ENCODE measurements at places on chromosomes 4 and X.
A peak's percentile ranks its signal among the peaks of the same experiment; 100 is the strongest.

- DNase-seq: no peak
These were observed 12.3 kb upstream of the SYTL5 start for GRCh38 chrX:37993837-37994619.

DNA sequence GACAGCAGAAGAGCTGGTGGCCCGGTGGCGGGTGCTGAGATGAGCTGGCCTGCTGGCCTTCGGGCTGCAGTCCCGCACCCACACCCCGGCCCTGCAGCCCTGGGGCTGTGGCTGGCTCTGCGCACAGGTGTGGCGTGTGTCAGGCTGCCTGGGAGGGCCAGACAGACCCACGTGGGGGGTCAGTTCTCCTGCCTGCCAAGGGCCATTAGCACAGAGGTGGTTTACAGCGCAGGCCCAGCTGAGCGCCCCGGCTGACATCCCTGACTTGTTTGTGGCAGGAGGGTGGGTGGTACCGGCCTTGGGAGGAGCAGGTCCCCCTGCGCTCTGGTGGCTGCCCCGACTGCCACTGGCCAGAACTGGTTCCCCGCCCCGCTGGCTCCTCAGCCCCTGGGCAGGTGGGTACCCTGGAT, 9.4 kb upstream of the HGFAC start:
- DNase-seq: no peak

GRCh38 chrX:17521871-17522693, 147.1 kb downstream of the NHS start:
- DNase-seq: peak; percentile 26

DNA sequence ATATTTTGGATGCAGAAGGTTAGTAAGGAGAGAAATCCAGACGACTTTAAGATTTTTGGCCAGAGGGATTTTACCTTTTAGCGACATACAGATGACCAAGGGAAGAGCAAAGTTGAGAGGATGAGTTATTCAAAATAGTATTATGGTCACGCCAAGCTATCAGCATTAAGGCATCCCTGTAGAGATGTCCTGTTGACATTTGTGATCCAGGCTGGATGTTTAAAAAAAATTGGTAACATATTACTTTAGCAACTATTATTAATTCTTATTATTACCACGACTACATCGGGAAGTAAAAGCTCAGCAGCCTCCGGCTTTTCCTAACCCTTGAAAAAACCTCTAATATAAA, 562 bp upstream of the OSTC start:
- no peak for DNase-seq

- no peak for DNase-seq
These were observed 924.3 kb upstream of the DIAPH2 start for GRCh38 chrX:95760356-95760755.

GRCh38 chrX:110051559-110051958, 48.6 kb downstream of the TMEM164 start:
- DNase-seq: no peak

- no peak for DNase-seq
These were observed 644 bp upstream of the EBP start for GRCh38 chrX:48520976-48521352.

- DNase-seq: no peak
These were observed 159.5 kb downstream of the PPP3CA start for GRCh38 chr4:101187841-101188240.

- no peak for DNase-seq
These were observed 176.4 kb downstream of the NLGN4X start for GRCh38 chrX:6052111-6052745.

DNA sequence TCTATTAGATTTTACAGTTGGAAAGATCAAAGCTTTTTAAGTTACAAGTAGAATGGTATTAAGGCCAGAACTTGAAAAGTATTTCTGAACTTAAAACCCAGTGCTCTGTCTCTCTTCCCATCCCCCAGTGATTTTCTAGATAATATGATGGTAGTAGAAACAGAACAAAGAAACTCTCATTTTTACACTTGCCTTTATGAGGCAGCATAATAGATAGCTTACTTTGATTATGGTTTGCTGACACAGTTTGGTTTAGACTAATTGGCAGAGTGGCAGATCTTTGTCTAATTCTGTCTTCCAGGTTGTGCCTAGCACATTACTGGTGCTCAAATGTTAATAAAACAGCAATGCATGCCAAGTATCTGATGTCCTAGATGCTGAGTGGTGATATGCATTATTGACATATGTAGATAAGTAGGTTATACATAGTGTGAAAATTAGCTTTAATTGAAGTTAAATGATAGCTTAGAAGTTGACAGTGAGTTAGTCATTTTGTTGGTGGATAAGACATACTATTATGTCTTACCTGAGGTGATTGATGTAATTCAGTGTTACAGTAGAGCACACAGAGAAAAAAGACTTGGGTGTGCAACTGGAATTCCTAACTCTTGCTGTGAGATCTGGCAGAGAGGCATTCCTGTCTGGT, 4.3 kb upstream of the RAPGEF2 start:
- DNase-seq: no peak

DNA sequence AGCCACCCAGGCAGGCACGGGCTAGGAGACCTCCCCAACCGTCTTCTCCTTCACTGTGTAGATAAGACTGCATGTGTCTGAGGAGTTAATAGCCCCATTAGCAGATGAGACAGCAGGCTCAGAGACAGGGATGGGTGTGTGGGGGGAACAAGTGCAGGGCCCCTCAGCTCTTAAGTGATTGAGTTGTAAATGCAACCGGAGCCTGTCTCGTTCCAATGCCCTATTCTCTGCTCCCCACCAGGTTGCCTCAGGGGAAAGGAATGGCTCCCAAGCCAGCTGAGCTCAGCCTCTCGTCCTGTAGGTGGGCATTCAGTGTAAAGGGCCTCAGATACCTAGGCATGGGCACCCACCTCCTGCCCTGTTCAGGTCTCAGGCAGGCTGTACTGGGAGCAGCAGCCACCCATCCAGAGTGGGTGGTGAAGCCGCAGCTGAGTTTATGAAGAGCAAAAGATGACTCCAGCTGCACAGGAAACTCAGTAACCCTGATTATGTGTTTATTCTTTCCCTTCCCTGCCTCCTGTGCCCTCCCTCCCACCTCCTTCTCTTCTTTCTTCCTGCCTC, 87.3 kb downstream of the PJA1 start:
- no peak for DNase-seq

DNA sequence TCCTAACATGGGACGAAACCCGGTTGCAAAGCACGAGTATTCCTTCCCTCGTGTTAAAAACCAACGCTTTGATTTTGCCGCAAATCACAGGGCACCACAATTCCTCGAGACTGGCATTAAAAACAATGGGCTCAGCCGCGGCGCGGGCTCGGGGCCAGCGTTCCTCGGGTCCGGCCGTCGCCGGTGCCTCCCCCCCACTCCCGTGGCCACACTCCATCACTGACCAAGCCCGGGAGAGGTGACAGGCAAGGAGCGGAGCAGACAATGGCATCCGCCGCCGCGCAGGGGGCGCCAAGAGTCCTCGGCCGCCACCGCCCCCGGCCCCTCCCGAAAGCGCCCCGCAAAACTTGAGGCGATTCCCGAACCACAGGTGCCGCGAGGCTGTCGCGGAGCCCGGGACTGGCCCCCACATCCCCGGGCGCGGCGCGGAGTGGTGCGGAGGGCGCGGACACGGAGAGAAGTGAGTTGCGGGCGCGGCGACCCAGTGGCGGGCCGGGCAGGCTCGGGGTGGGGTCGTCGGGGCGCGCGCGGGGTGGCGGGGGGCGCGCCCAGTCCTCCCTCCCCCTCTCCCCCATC, 445 bp downstream of the AP1S2 start:
- no peak for DNase-seq

DNA sequence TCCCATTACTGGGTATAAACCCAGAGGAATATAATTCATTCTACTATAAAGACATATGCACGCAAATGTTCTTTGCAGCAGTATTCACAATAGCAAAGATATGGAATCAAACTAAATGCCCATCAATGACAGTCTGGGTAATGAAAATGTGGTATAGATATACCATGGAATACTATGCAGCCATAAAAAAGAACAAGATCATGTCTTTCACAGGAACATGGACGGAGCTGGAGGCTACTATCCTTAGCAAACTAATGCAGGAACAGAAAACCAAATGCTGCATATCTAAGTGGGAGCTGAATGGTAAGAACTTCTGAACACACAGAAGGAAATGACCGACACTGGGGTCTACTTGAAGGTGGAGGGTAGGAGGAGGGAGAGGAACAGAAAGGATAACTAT, 42.6 kb downstream of the LNX1 start:
- no peak for DNase-seq

DNA sequence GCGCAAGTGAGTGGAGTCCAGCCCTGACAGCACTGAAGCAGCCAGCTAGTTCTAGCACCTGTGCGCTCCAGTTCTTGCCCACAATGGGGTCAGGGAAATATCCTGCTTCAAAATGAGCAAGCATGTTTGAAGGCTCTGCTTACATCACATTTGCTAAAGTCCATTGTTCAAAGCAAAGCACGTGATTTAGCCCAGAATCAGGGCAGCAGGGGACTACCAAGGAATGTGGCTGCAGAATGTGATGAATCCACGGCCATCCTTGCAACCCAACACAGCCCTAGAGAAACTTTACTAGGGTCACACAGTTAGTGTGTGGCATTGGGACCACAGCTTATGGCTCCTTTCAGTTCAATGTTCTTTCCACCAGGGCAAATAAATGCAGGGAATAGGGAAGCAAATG, 47.3 kb upstream of the SMIM31 start:
- DNase-seq: no peak

- no peak for DNase-seq
These were observed 11.3 kb upstream of the DRP2 start for GRCh38 chrX:101208152-101208905.

DNA sequence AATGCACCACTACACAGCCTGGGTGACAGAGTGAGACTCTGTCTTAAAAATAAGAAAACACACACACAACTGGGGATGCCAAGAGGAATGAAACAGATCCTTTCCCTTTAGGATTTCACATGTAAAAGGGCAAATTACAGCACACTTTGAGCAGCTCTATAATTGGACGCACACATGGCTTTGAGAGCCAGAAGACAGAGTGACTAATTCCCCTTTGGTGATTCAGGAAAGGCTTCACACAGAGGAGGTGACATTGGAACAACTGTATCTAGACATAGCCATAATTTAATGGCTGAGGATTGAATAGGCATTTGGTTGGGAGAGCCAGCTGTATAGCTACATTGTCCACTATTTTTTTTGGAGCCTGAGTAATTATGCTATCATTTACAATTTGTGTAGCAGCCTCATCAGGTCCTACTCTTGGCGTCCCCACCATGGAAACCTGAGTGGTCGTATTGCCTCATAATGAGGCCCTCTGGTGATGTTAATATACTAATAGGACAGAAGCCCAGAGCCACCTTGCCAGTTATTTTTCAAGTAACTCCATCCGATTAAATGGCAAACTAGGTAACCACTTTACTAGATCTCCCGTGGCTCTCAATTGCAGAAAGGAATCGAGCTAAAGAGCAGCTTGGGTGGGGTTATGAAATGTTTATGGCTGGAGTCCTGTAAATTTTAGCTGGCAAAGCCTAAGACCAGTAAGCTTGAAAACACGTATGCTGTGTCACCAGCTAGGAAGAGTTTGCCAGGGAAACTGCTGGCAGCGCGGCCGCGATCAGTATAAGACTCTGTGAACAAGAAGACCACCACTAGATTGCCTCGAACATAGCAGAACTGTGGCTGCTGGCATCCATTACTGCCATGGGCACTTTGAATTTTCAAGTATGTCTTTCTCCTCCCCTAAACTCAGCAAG, 8.5 kb upstream of the PPEF1 start:
- no peak for DNase-seq

DNA sequence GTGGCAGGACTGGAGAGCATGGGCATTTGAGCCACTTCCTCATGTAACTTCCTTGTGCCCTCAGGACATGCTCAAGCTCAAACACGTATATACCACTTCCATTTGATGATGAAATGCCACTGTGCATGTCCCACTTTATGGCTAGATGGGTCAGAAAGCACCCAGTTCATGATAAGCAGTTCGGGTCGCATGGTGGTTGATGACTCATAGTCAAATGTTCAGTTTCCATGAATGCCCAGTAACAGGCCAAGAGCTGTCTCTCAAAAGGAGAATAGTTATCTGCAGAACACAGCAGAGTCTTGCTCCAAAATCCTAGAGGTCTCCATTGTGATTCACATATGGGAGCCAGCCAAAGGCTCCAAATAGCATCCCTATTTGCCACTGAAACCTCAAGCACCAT, 48.9 kb upstream of the SPIN3 start:
- no peak for DNase-seq

DNA sequence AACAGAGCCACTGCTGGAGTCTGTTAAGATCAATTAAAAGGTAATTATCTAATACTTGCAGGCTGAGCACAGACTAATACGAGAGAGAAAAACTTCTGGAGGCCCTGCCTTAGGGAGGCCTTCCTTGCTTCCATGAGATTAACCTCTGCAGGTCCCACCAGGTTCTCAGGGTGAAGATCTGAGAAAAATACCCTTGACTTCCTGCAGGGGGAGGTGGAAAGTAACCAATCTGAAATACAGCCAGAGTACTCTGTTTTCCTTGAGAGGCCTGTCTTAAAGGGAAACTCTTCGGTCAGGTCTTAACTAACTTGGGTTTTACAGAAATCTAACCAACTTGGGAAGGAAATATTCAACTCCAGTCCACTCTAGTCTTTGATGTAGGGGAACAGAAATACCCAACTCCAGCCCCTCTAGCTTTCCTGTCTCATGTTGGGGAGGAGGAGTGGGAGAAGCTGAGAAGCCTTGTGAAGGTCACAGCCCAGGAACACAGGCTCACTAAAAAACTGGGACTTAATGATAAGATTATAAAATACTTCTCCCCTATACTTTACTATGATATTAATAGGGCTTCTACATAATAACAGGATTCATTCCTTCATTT, 77.1 kb downstream of the TBCK start:
- DNase-seq: peak; percentile 0

- DNase-seq: no peak
These were observed 64.3 kb downstream of the ZFYVE28 start for GRCh38 chr4:2354118-2354517.

DNA sequence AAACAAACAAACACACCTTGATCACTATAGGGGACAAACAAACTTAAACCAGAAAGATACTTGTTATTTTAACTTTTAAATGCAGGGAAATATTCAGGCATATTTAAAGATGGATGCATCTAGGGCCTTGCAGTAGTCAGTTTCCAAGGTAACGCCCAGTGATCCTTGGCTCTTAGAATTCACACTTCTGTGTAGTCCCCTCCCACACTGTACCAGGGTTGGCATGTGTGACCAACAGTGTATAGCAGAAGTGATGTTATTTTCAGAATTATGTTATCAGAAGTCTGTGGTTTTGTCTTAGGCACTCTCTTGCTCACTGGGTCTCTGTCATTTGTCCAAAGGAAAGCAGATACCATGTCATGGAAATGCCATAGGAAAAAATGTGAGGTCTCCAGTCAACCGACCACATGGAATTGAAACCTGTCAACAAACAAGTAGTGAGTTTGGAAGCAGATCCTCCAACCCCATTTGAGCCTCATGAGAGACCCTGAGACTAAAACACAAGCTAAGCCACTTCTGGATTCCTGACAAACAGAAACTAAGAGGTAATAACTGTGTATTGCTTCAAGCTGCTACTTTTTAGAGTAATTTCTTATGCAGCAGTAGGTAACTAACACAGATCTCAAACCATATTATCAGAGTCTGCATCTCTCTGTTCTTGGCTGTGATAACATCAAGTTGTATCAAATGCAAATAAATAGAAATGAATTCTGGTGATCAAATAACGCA, 670.3 kb downstream of the KCTD8 start:
- no peak for DNase-seq

- no peak for DNase-seq
These were observed 54.1 kb downstream of the CCNI start for GRCh38 chr4:77021614-77022089.

GRCh38 chr4:181331214-181331613, 912.0 kb upstream of the TENM3 start:
- DNase-seq: no peak

All from H54 (cell line).